ENCODE measurements at places on chromosomes 12 and 14. TPM values are rescaled to one million over a fixed set of nuclear protein-coding genes. Genes with fewer than 3 reads are reported as not detected.

GRCh38 chr14:49851813-49852212 lies 775 bp downstream of the NEMF start:
- DNase-seq: no peak
- no peaks in the 10 kb centered on the region for H3K27me3 ChIP-seq

DNA sequence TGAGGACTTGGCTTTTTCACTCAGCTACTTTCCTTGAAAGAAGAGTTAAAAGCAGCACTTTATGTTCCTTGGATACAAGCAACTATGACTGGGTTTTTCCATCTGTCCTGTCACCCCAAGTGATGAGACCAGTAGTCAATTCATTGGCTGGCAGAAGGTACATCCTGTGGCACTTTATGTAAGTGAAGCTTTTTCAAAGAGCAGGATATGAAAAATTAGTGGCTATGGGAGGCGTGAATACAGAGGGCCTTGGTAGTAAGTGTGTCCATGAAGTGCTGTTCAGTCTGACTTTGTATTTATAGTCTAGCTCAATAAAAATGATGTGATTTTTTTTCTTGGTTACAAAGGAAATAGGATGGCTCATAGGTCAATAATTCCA lies 68.8 kb downstream of the DRAM1 start:
- no peaks in the 10 kb centered on the region for H3K27me3 ChIP-seq
- peaks cover 3% of the 10 kb centered on the region for H3K4me1 ChIP-seq
- H3K27ac ChIP-seq: no peak overlapping the region
- no peak for DNase-seq
- H3K36me3 ChIP-seq: no peaks in the 10 kb centered on the region

- peaks cover 16% of the 10 kb centered on the region for H3K36me3 ChIP-seq
- no peak within 1 kb of the TSS for H3K4me3 ChIP-seq
- H3K4me1 ChIP-seq: peaks cover 45% of the 10 kb centered on the region
- no peak for DNase-seq
Measured at GRCh38 chr12:49094160-49094974, at the start of gene DHH. TSS of gene DHH (minus strand) at chr12:49094801. CDS start at chr12:49094512, 289 bp downstream.

DNA sequence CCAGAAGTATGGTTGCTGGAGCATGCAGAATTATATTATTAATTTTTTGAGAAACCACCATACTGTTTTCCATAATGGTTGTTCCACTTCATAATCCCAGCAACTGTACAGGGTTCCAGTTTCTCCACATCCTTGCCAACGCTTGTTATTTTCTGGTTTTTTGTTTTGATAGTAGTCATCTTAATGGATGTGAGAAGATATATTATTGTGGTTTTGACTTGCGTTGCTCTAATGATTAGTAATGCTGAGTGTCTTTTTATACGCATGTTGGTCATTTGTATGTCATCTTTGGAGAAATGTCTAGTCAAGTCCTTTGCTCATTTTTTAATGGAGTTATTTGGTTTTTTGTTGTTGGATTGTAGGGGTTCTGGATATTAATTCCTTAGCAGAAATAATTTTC lies 58.1 kb downstream of the DAAM1 start:
- DNase-seq: no peak
- H3K4me3 ChIP-seq: no peak overlapping the region
- no peaks in the 10 kb centered on the region for H3K36me3 ChIP-seq
- no peaks in the 10 kb centered on the region for H3K27me3 ChIP-seq

The ACOT6 gene
- total RNA-seq: not detected

- no peaks in the 10 kb centered on the region for H3K4me1 ChIP-seq
- H3K27ac ChIP-seq: no peak overlapping the region
- no peaks in the 10 kb centered on the region for H3K27me3 ChIP-seq
Measured at GRCh38 chr12:31106101-31106803, 32.6 kb downstream of the DDX11 start.

GRCh38 chr14:50303744-50304471 lies 8.1 kb downstream of the L2HGDH start:
- H3K36me3 ChIP-seq: no peaks in the 10 kb centered on the region
- no peaks in the 10 kb centered on the region for H3K4me1 ChIP-seq
- H3K27ac ChIP-seq: no peak overlapping the region
- no peak for DNase-seq

The ERBB3 gene
- total RNA-seq: 20.5 TPM

GRCh38 chr12:60539592-60539991 lies 943.8 kb downstream of the SLC16A7 start:
- no peak overlapping the region for H3K27ac ChIP-seq
- no peaks in the 10 kb centered on the region for H3K4me1 ChIP-seq
- no peak overlapping the region for H3K4me3 ChIP-seq

The ARHGAP5 gene
- 173 TPM for total RNA-seq
